Panc1 (cell line): ENCODE measurements at places on chromosomes 2 and 18.

- H3K4me1 ChIP-seq: no peaks in the 10 kb centered on the region
- no peaks in the 10 kb centered on the region for H3K27me3 ChIP-seq
- H3K27ac ChIP-seq: no peak overlapping the region
- no peaks in the 10 kb centered on the region for H3K36me3 ChIP-seq
- no peak overlapping the region for H3K4me3 ChIP-seq
- no peak for DNase-seq
These were observed 98.3 kb downstream of the GATA6 start for GRCh38 chr18:22267697-22268096.

DNA sequence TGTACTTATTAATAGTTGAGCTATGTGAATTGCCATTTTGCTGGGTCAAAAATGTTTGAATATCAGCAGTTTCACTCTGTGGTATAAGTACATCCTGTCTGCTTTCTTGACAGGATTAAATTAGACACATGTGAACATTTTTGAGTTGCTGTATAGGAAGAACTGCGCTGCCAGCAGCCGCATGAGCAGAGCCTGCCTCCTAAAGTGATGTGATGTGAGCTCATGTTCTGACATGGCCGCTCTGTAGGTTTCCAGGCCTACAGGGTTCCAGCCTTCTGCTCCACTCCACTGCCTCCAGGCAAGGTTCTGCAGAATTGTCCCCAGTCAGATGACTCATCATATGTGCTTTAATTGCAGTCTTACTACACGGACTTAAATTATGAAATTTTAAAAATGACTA is 119.7 kb upstream of the NFATC1 start:
- no peak overlapping the region for H3K4me3 ChIP-seq
- H3K27ac ChIP-seq: no peak overlapping the region
- no peaks in the 10 kb centered on the region for H3K4me1 ChIP-seq
- DNase-seq: no peak
- no peaks in the 10 kb centered on the region for H3K27me3 ChIP-seq
- H3K36me3 ChIP-seq: no peaks in the 10 kb centered on the region

GRCh38 chr2:84856787-84857186 is 24.1 kb downstream of the TRABD2A start:
- DNase-seq: no peak
- no peaks in the 10 kb centered on the region for H3K36me3 ChIP-seq
- H3K27me3 ChIP-seq: no peaks in the 10 kb centered on the region
- no peaks in the 10 kb centered on the region for H3K4me1 ChIP-seq
- no peak overlapping the region for H3K27ac ChIP-seq

DNA sequence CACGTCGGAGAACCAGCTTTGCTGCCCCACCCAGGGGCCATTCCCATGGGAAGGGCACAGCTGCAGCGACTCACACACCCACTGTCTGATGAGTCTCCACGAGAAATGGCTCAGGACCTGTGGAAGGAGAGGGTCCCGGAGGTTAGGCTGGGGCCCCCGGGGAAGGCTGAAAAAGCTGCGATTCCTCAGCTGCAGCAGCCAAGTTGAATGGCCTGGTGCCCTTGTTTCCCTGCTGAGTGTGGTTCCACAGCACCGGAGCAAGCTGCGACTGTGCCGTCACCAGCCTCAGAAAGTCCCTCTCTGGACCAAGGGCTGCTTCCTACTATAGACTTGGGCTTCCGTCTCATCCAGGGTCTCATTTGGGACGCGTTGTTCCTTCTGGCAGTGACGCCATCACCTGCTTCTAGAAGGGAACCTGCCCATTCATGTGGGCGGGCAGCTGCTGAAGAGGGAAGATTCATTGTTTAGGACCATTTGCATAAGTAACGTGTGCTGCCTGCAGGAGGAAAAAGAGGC is 180.2 kb downstream of the INHBB start:
- no peak overlapping the region for H3K4me3 ChIP-seq
- H3K4me1 ChIP-seq: no peaks in the 10 kb centered on the region
- H3K27ac ChIP-seq: no peak overlapping the region
- no peak for DNase-seq

- peaks cover 4% of the 10 kb centered on the region for H3K36me3 ChIP-seq
- peaks cover 13% of the 10 kb centered on the region for H3K4me1 ChIP-seq
- H3K4me3 ChIP-seq: peak overlapping the region; percentile 70
- H3K27me3 ChIP-seq: no peaks in the 10 kb centered on the region
- no peak for DNase-seq
These were observed 1.8 kb downstream of the RNF138 start for GRCh38 chr18:32093523-32093922.

DNA sequence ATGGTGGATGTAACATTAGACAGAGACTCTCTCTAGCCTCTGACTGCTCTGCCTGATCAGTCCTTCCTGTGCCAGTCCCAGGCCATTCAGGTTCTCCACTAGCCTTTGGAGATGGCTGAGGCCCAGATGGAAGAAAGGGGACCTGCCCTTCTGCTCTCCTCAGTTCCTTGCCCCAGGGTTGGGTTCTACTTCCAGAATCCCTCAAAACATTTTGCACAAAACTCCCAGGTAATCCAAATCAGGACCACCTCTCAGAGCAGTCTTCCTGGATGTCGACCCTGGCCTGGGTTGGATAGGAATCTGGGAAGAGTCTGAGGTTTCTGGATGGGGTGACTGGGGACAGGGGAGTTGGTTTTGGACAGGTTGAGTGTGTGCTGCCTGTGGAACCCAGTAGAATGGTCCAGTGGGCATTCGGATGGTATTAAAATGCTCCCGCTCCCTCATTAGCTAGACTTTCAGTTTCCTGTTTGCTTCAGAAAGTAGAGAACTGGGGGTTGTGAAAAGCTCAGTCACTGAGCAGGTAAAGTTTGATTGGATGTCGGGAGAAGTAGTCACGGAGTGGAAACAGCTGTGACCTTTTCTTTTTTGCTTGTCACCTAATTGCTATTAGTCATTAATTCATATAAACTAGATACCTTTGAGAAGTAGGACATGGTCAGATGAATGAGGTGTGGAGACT is 37.9 kb downstream of the DPYSL5 start:
- no peaks in the 10 kb centered on the region for H3K36me3 ChIP-seq
- no peaks in the 10 kb centered on the region for H3K4me1 ChIP-seq
- H3K27me3 ChIP-seq: peaks cover 8% of the 10 kb centered on the region
- no peak for DNase-seq

- H3K4me1 ChIP-seq: no peaks in the 10 kb centered on the region
- no peaks in the 10 kb centered on the region for H3K36me3 ChIP-seq
- no peak overlapping the region for H3K4me3 ChIP-seq
- H3K27ac ChIP-seq: no peak overlapping the region
These were observed 14.2 kb upstream of the OXER1 start for GRCh38 chr2:42777883-42778805.

GRCh38 chr2:234839285-234839684 is 112.5 kb upstream of the SH3BP4 start:
- no peaks in the 10 kb centered on the region for H3K27me3 ChIP-seq
- no peaks in the 10 kb centered on the region for H3K36me3 ChIP-seq
